ENCODE measurements at places on chromosomes 4 and X.
A peak's percentile ranks its signal among the peaks of the same experiment; 100 is the strongest.

- no peak for DNase-seq
Measured at GRCh38 chr4:143359644-143360193, 23.0 kb downstream of the GAB1 start.

- no peak for DNase-seq
Measured at GRCh38 chr4:30073011-30073710, 647.0 kb upstream of the PCDH7 start.

DNA sequence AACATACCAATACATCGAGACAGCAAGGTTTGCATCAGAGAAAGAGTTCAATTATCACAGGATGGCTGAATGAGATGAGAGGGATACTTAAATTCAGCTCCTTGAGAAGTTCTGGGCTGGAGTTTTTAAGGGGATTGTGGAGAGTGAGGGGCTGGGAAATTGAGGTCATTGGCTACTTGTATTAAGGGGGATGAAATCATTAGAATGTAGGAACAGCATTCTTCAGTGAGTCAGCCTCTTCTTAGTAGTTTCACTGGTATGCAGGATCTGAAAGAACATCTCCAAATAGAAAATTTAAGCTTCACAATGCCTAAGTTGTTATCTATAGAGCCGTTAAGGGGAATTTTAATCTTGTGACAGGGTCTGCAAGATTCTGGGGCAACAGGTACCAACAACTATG is 211.6 kb upstream of the TAPT1 start:
- peak; percentile 71 for DNase-seq

DNA sequence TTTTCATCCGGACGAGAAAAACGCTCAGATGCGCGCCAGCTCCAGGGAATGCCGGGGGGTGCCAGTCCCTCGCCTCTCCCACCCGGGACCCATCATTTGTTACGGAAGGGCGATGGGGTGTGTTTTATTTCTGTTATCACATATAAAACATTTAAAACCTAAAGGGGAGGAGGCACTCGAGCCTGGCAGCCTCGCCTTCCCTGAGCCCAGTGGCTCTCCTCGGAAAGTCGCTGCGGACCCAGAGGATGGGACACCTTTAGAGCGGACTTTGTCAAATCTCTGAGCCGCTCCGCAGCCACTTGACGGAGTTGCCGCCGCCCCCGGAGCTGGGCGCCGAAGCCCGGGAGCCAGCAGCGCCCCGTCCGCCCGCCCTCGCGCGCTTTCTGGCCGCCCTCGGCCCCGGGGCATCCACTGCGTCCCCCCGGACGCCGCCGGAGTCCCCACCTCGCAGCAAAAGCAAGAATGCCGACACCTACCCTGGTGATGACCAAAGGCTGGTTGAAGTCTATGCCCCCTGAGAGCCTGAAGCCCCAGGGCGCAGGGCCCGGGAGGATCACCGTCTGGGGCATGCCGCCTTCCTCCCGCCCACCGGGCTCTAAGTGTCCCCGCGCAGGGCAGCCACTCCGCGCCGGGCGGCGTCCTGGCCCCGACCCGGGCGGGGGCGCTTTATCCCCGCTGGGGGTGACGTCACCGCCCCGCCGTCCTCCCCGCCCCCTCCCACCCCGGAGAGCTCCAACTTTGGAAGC is at the start of gene PDLIM3:
TSS of gene PDLIM3 (minus strand) at position 642 of the 746 bp plus-strand sequence. CDS start at position 569, 73 bp downstream.
- DNase-seq, result peak; percentile 46

GRCh38 chr4:39873823-39874222 is 103.9 kb downstream of the PDS5A start:
- no peak for DNase-seq

DNA sequence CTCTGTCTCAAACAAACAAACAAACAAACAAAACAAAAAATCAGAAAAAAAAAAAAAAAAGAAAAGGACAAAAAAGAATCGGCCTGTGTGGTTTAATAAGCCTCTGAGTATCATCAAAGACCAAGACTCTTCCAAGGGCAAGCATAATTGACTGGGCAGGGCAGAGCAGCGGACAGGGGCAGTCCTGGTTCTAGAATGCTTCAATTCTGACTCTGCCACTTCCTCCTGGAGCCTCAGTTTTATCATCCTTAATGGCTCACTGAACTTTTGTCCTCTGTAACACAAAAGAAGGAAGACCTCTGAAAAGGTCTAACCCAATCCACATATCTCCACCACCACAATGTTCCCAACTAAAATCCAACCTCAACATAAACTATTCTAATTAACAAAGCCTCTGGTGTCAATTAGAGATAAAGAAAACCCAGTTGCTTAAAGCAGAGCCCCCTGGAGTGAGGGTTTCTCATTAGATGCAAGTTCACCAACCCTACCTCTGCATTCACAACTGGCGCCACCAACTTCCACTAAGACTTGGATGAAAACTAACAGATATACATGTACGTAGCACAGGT is 51.7 kb downstream of the TBC1D9 start:
- DNase-seq, result no peak

GRCh38 chrX:130789793-130790192 is 113.2 kb downstream of the ENOX2 start:
- DNase-seq, result no peak

GRCh38 chr4:63226229-63226628 is 1183.0 kb downstream of the TECRL start:
- no peak for DNase-seq

DNA sequence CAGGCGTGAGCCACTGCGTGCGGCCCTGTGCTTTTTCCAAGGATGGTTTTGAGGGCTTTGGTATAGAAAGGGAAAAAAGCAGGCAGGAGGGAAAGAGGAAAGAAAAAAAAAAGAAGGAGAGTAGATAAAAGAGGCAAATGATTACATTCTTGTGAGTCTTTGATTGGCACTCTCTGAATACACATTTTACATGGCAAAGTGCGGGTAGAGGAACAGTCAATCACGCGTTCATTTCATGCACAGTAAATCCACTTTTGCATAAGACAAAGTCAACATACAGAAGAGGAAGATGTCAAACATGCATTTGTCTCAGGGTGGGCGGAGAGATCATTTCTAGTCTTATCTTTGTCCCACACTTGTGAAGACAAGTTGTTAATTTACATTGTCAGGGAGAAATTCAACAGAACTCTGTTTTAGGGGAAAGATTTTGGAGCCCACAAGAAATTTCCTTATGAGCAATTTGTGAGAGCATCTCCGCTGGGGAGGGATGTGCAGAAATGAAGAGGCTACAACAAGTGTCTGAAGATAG is 183.2 kb downstream of the DHRSX start:
- no peak for DNase-seq

- DNase-seq, result no peak
Measured at GRCh38 chr4:91127192-91127591, 1000.0 kb downstream of the CCSER1 start.

DNA sequence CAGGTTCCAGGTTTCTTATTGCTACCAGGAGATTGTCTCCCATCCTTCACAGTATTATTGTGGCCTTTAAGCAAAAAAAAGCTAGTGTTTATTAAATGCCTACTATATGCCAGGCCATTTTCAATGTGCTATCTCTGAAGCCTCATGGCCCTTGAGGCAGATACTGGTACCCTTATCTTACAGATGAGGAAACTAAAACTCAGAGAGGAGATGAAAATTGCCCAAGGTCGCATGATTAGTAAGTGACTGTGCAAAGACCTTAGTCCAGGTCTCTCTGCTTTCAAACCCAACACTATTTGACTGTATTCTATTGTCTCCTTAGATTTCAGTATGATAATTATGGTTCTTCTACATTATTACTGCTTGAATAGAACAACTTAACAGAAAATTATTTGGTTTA is 717.9 kb upstream of the AMOT start:
- no peak for DNase-seq

GRCh38 chr4:13483136-13483767 is 888 bp downstream of the RAB28 start:
- DNase-seq, result peak; percentile 18

DNA sequence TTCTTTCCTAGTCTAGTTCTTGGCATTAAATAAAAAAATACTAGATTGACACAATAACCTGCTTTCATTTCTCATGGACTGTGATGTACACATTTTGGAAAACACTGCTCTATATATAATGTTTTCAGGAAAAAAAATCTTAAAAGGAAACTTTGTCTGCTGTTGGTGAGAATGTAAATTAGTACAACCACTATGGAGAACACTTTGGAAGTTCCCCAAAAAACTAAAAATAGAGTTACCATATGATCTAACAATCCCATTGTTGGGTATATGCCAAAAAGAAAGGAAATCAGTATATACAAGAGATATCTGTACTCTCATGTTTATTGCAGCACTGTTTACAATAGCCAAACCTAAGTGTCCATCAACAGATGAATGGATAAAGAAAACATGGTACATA is 202.3 kb downstream of the PPP3CA start:
- DNase-seq, result no peak

DNA sequence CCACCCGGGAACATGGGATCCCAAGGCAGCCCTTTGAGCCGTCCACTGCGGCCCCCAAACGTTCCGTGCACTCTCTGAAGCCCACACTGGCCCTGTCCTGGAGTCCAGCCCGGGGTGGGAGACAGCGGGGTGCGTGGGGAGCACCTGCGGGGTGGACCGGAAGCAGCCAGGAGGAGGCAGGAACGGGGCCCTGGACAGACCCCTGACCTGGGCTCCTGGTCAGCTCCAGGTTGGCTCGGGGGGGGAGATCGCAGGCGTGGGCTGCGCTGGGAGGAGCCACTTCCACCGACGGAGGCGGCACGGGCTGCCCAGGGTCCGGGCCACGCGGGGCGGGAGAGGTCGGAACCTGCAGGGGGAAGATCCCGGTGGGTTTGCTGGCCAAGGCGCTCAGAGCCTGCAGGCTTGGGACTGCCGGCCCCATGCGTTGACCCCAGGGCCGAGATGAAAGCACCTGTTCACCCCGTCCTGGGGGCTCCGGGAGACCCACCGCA is 5.7 kb upstream of the PLCXD1 start:
- no peak for DNase-seq

GRCh38 chrX:153582896-153583295 is 16.0 kb downstream of the CCNQ start:
- peak; percentile 19 for DNase-seq

GRCh38 chr4:40630335-40631021 is 814 bp upstream of the RBM47 start:
- no peak for DNase-seq

DNA sequence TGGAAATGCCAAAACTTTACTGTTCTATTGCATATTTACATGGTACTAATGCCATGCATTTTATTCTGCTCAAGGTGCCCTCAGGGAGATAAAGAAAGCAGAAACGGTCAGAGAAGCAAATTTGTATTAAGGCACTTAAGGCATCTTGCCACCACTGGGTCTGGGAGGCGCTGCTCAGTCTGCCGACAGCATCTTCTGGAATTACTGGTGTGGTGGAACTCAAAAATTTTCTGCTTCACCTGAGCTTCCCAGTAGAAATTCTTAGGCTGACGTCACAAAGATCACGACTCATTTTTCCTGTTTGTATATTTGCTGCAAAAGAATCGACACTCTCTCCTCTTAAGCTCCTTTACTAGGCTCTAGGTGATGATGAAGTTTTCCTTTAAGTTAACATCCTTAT is 3.0 kb downstream of the RASSF6 start:
- DNase-seq, result no peak

DNA sequence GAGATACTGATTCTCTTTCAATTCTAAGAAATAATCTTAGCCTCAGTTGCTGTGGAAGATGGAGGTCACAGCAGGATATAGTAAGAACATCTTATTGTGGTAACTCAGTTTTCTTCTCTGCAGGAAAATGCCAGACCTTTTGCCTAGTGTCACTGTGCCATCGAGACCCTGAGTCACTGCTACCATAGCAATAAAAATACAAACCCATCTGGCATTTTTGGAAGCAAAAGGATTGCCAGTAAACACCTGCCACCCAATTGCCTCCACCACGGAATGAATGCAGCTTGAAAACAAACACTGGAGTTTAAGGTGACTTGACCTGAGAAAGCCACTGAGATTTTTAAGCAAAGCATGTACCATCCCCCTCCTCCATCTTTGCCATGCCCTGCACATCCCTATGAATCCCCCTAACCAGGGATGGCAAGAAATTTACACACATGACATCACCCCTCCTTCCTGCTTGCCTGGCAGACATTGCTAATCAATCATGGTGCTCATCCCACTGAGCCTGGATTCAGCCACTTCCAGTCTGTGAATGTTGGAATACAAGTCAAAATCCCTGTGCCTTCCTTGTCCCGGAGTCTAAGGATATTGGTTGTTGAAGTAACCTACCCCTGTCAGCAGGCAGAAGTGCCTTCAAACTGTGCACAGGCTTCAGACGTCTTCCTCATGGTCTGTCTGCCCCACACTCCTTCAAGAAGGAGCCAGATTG is 59.6 kb upstream of the MAMLD1 start:
- DNase-seq, result no peak

- peak; percentile 6 for DNase-seq
Measured at GRCh38 chrX:106752101-106752678, 25.7 kb downstream of the RNF128 start.

GRCh38 chr4:55512922-55513571 is 33.7 kb downstream of the CLOCK start:
- DNase-seq, result peak; percentile 59

DNA sequence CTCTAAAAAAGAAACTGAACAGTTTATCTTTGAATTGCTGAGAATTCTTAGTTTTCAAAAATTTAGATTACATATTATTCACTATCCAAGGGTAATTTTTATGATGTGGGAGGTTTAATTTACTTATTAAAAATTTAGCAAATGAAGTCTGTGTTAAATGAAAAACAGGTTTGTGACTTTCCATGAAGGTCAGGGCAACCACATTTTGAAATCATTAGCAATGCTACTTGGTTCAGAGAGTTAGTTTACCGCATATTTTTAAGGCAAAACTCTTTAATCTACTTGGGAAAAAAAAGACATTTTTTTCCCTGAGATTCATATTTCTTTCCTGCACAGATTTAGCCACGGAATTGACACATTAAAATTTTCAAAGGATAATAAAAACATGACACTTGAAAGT is 37.3 kb upstream of the PRSS12 start:
- no peak for DNase-seq

- no peak for DNase-seq
Measured at GRCh38 chr4:176223561-176223960, 28.2 kb upstream of the SPATA4 start.

- no peak for DNase-seq
Measured at GRCh38 chrX:57329008-57329407, 42.5 kb downstream of the FAAH2 start.

GRCh38 chr4:169314906-169315305 is 44.1 kb upstream of the SH3RF1 start:
- peak; percentile 79 for DNase-seq

DNA sequence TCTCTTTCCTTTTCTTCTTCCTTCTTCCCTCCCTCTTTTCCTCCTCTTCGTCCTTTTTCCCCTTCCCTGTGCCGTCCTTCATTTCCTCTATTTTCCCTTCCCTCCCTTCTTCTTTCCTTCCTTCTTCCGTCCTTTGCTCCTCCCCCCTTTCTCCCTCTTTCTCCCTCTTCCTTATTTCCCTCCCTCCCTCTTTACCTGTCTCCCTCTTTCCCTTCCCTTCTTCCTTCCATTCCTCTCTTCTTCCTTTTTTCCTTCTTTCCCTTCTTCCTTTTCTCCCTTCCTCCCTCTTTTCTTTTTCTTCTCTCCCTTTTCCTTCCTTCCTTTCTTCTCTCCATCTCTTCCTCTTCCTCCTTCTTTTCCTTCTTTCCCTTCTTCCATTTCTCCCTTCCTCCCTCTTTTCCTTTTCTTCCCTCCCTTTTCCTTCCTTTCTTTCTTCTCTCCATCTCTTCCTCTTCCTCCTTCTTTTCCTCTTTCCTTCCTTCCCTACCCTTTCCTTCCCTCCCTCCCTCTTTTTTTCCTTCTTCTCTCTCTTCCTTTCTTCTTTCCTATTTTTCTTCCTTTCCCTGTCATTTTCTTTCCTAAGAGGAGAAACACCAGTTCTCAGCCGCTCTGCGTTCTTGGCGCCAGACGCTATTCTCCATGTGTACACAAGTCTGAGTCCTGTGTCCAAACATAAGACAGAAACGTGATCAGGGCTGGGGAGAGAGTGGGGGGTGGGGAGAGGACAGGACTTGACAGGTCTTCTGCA is 597.1 kb downstream of the MID1IP1 start:
- DNase-seq, result no peak

- no peak for DNase-seq
Measured at GRCh38 chr4:78551420-78552351, at the start of gene ANXA3. TSS of gene ANXA3 (plus strand) at chr4:78551770. CDS start at chr4:78554474, 2,704 bp downstream.
